ENCODE measurements at places on chromosomes 12 and 14.

- DNase-seq = no peak
Measured at GRCh38 chr12:78101946-78102635, 271.4 kb downstream of the NAV3 start.

DNA sequence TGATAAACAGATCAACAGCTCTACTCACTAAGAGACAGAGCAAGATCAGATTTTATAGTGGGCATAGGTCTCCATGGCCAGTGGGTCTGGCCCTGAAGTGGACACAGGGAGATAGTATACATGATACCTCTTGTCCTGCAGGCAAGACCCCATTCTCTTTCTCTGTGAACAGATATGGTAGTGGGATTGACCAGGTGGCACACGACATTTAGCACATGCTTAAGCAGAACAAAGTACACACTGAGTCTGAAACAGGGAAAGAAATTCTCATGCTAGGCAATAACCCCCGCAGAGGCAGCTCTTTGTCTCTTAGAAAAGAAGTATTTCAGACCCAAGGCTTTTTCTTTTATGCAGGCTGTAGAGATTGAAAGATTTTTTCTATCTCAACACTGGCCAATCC, 1331.2 kb downstream of the FSCB start:
- DNase-seq = no peak

DNA sequence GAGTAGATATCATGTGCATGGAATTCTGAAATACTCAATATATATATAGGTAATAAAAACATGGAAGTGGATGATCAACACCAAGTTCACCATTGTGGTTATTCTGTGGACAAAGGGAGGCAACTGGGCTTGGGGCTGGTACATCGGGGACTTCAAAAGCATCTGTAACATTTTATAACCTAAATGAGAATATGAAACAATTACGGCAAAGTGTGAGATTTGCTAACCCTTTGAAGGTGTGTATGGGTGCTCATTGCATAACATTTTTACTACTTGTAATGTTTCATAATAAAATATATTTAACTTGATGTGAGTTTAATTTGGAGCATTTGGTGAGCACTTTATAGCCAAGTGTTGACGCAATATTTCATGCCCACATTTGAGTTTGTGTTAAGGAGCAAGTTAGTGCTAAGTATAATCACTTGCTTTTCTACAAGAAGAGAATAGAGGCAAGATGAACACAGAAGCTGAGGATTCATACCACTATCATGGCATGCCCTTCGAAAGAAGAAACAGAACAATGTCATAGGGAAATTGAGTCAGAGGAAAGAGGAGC, 109.3 kb downstream of the NTN4 start:
- DNase-seq = no peak

DNA sequence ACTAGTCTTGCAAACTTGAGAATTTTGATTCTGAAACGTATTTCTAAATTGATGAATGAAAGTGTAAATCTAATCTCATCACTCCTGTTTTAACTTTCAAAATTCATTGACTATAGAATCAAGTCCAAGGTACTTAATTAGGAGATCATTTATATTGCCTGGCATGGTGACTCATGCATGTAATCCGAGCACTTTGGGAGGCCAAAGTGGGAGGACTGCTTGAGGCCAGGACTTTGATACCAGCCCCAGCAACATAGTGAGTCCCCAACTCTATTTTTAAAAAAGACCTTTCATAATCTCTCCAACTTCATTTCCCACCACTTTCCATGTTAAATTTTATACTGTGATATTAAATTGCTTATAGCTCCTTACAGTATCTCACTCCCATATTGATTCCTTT, 3.0 kb upstream of the MIPOL1 start:
- DNase-seq = no peak

GRCh38 chr12:56411781-56412639, 37.2 kb downstream of the TIMELESS start:
- no peak for DNase-seq

DNA sequence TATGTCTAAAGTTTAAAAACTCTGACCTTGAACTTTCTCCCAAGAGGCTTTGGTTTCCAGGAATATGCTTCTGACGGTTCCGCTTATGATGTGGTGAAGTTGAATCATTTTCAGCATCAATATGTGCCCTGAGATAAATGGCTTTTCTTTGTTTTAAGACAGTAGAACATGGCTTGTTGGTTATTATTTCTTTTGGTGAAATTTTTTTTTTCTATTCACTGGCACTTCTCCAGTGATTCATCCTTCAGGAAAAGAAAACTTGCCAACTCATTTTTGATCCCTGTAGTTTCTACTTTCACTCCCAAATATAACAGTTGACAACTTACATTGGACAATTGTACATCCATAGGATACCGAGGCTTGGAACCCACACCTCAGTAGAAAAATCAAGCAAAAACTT, 1301.2 kb upstream of the FLRT2 start:
- no peak for DNase-seq

GRCh38 chr12:20006871-20007730, 361.2 kb upstream of the PDE3A start:
- DNase-seq = no peak

- no peak for DNase-seq
Measured at GRCh38 chr14:103739793-103740501, 24.3 kb downstream of the ZFYVE21 start.

DNA sequence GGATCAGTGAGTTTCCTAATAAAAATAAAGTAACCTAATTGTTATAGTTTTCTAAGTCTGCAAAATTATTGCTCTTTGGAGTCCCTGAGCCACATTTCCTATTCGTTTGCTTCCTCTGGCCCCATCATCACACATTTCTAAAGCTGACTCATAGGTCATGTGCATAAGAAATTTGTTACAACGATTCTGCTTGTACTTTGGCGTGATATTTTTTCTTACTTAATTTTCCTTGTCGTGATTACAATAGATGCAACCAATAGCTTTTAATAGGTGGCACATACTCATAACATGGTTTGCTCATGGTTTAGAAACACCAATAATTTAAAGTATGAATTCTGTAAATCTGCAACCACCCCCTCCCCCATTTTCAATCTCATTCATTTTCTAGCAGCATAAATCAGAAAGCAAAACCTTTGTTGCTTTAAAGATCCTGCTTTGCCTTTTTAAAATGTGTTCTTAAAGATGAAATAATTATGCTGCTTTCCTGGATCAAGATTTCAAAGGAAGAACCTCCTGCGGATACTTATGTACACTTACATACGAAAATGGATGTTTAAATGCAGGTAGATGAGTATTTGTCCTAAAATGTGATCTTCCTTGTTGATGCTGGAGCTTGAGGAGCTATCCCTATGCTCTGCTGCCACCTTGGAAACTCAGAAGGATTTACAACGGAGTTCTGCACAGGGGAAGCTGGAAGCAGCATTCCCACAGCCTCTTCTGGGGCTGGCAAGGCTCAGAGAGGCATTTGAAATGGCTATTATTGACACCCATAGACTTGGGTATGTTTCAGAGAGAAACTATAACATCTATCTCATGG, 1.7 kb upstream of the FLRT2 start:
- no peak for DNase-seq

DNA sequence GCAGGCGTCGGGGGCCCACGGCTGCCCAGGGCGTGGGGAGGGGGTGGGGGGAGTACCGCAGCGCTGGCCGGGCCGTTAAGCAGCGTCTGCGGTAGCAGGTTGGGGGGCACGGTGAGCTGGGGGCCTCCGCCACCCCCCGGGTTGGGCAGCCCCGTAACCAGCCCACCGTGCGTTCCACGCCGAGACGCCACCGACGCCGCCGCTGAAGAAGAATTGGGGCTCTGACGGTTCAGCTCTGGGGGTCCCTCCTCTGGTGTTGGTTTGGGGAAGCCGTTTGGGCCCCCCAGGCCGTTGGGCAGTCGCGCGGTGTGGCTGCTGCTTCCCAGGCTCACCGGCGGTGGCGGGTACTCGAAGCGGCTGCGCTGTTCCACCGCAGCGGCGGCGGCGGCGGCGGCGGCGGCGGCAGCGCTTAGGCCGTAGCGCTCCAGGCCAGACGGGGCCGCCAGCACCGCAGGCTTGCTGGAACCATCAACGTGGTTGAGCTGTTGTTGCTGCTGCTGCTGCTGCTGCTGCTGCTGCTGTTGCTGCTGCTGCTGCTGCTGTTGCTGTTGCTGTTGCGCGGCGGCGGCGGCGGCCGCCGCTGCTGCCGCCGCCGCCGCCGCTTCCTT, 1.5 kb downstream of the IRF2BPL start:
- DNase-seq = no peak

- DNase-seq = no peak
Measured at GRCh38 chr12:122545855-122546254, 18.8 kb downstream of the KNTC1 start.

DNA sequence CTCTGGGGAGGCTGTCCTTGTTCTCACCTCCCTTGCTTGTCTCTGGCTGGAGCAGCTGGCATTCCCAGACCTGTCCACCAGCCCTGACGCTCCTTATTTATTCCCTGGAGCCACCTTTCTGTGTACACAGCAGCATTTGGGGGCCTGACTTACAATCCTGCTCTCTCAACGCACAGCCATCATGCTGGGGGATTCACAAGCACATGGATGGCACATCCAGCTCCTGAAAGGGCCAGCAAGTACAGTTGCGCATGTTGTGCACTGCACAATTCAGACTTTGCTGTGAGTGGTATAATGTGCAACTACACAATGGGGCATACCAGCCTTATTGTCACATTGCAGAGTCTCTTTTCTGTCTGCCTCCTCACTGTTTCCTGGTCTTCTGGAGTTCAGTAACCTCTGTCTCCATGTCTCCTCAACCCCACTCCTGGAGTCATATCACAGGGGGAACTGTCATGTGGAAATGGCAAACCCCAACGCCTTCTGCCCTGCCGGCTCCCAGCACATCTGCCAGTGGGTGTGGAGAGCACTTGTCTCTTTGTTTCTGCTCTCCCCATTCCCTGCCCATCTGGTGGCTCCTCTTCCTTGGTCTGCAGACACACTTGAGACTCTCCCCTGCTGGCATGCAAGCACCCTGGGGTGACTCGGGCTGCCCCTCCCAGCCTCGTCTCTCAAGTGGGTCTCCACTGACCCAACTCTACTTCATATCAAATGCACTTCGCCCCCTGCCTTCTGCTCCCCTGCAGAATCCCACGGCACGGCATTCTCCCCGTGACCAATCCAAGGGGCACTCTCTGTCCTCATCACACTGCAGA, 41.2 kb upstream of the MEG3 start:
- DNase-seq = no peak
